ENCODE measurements at places on chromosomes 7 and 10.

- no peak for DNase-seq
Measured at GRCh38 chr10:97533888-97534287, 35.2 kb downstream of the UBTD1 start.

- no peak for DNase-seq
Measured at GRCh38 chr7:25790963-25791362, 361.0 kb upstream of the NFE2L3 start.

GRCh38 chr10:122258136-122259074 lies 12.7 kb upstream of the BTBD16 start:
- DNase-seq = no peak

- no peak for DNase-seq
Measured at GRCh38 chr7:21142081-21142480, 285.8 kb upstream of the SP4 start.

GRCh38 chr10:11145495-11145855 lies 127.8 kb downstream of the CELF2 start:
- no peak for DNase-seq

- DNase-seq = no peak
Measured at GRCh38 chr10:120521880-120522279, 64.9 kb downstream of the PLPP4 start.

DNA sequence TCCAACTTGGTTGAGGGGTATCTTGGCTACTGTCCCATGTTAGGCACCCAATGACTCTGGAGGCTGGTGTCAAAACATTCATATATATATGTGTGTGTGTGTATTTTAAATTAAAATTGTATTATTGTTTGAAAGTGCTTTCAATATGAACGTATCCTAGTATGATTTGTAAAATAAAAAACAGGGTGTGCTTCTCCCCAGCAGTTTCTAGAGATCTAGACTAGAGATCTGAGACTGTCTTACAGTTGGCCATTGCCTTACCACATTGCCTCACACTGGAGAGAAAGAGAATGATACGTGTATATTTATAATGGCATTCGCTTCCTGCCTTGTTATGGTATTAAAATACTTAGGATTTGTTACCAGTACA lies 1.2 kb downstream of the BAG3 start:
- DNase-seq = peak; percentile 50

- no peak for DNase-seq
Measured at GRCh38 chr7:116574025-116574822, 49.4 kb downstream of the CAV1 start.

DNA sequence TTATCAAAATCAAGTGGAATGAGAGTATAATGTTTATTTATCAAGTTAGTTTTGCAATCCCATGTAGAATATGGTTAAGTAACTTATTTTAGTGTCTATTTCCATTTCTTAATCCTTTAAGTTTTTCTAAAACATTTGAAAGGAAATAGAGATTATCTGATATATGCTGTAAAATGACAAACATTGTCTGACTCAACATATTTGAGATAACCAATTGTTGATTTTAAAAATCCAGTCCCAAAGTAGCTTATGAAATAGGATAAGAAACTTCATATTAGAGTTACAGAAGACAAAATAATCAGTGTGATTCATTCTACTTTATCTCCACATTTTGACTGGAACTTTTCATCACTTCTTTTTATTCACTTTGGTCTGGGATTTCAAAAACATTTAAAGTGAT lies 38.7 kb upstream of the CDK1 start:
- no peak for DNase-seq

- DNase-seq = no peak
Measured at GRCh38 chr10:61452151-61452651, 980 bp downstream of the TMEM26 start.

DNA sequence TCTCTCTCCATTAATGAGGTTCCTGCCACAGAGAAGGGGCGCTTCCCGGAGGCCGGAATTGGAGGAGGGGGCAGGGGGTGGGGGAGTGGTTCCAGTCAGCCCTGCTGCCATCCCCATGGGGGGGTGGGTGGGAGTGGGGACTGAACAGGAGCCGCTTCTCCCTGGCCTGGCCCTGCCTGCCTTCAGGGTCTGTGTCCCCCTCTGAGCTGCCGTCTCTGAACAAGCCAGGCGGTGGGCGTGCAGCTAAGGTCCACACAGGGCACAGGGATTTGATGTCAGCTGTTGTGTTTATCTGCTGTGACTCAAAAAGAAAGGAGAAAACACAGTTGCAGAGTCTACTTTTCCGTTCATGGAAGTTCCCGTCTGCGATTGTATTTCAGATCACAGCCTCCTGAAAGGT lies 141.5 kb upstream of the PCBD1 start:
- DNase-seq = no peak

GRCh38 chr7:17640730-17641377 lies 299.4 kb downstream of the SNX13 start:
- no peak for DNase-seq

DNA sequence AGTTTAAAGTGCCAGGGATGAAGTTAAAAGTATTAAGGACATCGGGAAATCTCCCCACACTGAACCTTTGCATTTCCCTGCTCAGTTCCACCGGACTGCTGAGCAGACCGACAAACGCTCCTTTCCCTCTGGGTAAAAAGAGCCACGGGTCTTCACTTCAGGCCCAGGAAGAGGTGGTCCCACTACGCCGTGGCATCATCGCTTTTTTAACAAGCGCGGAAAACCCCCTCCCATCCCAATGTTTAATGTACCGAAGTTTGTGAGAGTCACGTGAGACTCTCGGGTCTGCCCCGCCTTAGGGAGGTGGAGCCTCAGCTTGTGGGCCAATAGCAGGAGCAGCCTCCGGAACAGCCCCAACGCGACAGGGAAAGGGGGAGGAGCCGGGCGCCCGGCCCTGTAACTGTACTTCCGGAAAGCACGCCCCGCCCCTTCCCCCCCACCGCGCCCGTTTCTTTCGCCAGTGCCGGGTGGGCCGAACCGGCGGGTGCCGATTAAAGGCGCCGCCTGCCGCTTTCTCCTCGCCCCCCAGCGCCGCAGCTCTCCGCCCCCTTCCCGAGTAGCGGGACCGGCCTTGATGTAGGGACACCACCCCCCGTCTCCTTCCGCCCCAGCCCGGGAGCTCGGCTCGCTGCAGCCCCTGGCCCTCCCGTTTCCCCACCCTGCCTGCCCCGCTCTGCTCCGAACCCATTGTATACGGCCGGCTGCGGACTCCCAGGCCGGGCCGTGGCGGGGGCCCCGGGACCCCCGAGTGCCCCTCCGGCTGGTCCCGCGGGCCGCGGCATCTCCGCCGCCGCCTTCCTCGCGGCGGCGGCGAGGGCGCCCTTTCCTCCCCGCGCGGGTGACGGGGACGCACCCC lies 2.2 kb upstream of the TRIM8 start:
- DNase-seq = peak; percentile 95

DNA sequence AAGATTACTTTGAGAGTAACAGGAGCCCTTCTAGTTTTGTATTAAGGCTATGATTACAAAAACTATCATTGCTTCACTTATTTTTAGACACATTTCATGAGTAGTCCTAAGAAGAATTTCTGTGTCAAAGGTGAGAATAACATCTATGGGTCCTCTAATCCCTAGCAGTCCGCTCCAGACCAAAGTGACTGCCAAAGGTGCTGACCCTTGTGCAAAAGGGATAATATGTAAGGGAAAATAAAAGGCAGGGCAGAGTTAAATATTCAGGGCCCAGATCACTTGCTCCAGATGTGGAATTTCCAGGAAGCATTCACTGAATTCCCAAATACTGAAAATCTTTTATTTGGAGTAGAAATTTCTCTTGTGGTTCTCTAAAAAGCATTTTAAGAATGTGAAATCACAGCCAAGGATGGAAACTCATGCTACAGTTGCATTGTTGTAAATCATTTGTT lies 29.3 kb downstream of the RHOBTB1 start:
- no peak for DNase-seq

DNA sequence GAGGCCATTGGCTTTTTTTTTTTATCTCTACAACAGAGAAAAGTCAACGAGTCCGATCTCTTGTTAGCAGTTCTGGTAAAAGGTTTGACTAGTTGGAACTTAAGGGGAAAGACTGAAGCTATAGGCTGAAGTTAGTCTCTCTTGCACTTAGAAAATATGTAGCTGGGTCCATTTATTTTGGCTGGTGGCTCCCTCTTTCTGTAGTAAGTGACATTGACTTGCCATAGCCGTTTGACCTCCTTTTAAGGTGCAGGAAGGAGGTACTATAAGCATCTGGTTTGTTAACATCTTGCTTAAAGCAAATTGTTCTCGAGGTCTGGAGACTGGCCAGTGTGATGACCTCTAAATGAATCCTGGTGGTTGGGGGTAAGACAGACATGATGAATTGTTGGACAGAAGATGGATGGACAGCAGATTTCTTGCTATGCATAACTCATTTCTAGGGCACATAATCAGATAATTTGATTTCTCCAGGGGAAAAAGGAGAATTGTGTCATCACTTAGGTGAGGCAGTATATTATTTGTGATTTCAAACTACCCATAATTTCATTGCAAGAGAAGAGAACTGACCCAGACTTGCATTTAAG lies 356.3 kb upstream of the GALNT17 start:
- DNase-seq = no peak

- DNase-seq = no peak
Measured at GRCh38 chr10:62306663-62307062, 38.0 kb upstream of the RTKN2 start.

- no peak for DNase-seq
Measured at GRCh38 chr10:96125142-96125515, 5.0 kb upstream of the ZNF518A start.

GRCh38 chr7:47337531-47337930 lies 244.4 kb downstream of the TNS3 start:
- no peak for DNase-seq

DNA sequence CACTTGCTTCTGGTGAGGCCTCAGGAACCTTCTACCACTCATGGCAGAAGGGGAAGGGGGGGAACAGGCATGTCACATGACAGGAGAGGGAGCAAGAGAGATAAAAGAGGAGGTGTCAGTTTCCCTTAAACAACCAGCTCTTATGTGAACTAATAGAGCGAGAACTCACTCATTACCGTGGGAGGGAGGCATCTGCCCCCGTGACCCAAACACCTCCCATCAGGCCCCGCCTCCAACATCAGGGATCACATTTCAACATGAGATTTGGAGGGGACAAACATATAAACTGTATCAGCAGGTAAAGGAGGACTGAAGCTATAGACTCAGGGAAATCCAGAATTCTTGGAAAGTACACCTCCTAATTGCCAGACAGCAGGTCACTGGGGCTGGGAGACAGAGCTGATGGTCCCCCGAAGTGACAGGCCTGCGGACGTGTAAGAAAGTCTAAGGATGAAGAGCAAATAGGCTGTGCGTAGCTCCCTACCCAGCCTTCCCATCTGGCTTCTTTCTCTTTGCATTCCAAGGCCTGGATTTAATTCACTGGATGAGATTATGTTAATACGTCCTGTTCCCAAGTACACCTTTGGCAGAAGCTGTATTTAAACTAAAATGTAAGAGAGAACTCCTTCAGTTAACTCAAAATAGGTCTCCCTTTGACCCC lies 186.7 kb upstream of the LYZL2 start:
- no peak for DNase-seq

GRCh38 chr10:62018131-62018911 lies 116.8 kb downstream of the ARID5B start:
- no peak for DNase-seq

DNA sequence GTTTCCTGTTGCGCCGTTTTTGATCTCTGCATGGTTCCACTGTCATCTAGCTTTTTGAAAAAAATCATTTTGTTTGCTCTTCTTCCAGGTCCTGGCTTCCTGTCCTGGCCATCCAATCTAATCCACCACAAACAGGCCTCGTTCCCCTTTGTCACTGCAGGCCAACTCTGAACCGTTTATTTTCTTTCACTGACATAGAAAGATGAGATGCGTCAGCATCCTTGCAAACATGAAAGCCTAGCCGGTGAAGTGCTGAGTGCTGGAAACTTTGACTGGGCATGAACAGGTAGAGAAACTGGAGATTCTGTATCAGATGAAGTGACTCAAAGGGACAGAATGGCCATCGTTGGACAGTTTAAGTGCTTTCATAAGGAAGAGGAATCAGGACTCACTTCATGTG lies 1247.8 kb downstream of the TYW1 start:
- no peak for DNase-seq

DNA sequence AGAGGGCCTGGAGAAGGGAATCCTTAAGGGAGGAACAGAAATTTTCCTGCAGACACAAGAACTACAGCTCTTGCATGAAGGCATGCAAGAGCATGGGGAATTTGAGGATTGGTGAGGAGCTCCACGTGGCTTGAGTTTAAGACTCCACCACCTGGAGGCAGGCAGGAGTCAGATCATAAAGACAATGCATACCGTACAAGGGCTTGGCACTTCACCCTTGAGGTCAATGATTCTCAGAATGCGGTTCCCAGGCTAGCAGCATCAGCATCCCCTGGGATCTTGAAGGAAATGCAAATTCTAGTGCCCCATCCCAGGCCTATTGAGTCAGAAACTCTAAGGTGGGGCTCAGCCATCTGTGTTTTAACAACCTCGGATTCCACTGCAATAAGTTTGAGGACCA lies 143.8 kb downstream of the C7orf25 start:
- DNase-seq = no peak

GRCh38 chr7:147670759-147671158 lies 919.8 kb upstream of the C7orf33 start:
- no peak for DNase-seq

DNA sequence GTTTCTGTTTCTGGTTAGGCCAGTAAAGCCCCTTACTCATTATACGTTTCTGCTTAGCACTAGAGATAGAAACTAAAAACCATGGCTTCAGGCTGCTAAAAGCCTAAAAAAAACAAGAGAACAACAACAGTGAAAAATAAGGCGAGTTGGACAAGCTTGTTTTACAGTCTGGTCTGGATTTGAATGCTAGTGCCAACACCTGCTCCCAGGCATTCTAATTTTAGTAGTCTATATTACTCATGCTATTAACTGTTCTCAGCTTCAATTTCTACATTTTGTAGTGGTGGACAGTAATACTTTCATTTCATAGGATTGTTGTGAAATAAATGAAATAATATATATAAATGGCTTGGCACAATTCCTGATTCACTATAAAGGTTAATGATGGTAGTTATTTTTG lies 108.5 kb downstream of the HBP1 start:
- no peak for DNase-seq

- DNase-seq = no peak
Measured at GRCh38 chr7:17176371-17177032, 122.0 kb upstream of the AHR start.

GRCh38 chr7:15487896-15488295 lies 73.9 kb downstream of the AGMO start:
- no peak for DNase-seq

DNA sequence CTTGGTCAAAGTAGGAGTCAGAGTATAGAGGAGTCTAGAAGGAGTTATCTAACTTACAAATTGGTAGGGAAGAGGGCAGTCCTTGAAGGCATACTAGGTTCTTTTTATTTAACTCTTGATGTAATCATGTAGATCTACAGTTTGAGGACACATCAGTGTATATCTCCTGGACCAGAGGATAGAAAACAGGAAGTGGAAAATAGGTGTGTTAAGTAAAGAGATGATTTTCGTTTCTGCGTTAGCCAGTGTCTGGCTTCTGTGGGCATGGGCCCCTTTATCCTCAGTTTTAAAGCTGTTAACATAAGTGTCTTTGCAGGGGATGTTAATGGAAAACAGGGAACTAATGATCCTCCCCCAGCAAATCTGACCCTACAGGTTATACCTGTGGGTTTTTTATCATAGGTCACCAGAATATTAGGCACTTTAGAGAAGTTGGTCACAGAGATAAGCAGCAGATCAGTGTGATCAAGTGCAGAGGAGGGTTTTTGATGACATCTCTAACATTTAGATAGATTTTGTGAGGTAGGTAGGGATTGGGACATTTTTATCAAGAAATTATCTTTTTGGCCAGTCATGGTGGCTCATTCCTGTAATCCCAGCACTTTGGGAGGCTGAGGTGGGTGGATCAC lies 58.6 kb upstream of the PRSS1 start:
- DNase-seq = no peak

All from frontal cortex (tissue), 4 donors.